ENCODE measurements at places on chromosomes 7 and 10. TPM values are rescaled to one million over a fixed set of nuclear protein-coding genes. Genes with fewer than 3 reads are reported as not detected.

Gene PLAC9
- total RNA-seq, result 0.64 TPM

Gene CPVL
- total RNA-seq, result not detected

Gene TMEM26
- 6.4 TPM for total RNA-seq

GRCh38 chr10:5862360-5862961, 27.2 kb downstream of the ANKRD16 start:
- no peak for DNase-seq

GRCh38 chr10:79266084-79266483, 81.2 kb upstream of the PPIF start:
- no peak for DNase-seq

DNA sequence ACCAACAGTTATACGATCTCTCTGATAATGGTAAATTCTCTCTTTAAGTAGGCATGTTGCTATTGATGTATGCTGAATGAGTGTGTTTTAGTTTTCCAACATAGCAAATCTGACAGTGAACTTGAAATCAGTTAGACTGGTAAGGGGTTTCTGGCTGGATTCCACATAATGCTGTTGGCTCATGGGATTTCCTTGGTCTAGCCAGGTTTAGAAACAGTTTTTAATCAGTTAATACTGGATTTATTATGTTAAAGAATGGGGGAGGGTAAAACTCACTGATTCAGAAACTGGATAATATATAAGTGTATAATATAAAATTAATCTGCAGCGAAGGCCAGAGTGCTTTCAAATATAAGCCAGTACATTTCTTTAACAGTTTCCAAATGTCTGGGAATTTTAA, 55.6 kb downstream of the PCDH15 start:
- no peak for DNase-seq

GRCh38 chr7:44969701-44970522, 8.9 kb downstream of the MYO1G start:
- no peak for DNase-seq

GRCh38 chr7:93941945-93942344, 20.4 kb downstream of the GNG11 start:
- DNase-seq, result peak; percentile 87
